ENCODE measurements at places on chromosomes 6 and 20. TPM values are rescaled to one million over a fixed set of nuclear protein-coding genes. Genes with fewer than 3 reads are reported as not detected.

DNA sequence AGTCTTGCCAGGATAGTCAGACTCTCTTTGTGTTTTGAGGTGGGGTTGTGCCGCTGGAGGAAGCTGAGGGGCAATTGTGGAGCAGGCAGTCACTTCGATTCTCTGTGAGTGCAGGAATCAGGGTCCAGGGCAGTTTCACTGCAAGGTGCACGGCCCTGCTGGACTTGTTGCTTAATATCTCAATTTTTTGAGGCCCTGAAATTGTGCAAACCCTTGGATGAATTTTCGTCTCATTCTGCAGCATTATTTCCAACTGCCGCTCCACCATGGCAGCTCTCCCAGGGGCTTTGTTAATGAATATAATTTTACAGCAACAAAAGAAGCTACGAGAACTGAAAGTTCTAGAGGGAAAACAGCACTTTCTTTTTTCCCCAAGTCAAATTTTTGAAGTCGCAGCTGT lies 531.9 kb downstream of the QKI start:
- H3K4me3 ChIP-seq, result no peak overlapping the region
- H3K4me1 ChIP-seq, result no peaks in the 10 kb centered on the region
- no peak overlapping the region for H3K27ac ChIP-seq
- H3K27me3 ChIP-seq, result peaks cover 13% of the 10 kb centered on the region
- no peaks in the 10 kb centered on the region for H3K36me3 ChIP-seq

GRCh38 chr6:13573669-13574110 lies 711 bp upstream of the SIRT5 start:
- H3K27ac ChIP-seq, result peak overlapping the region; percentile 71
- H3K4me3 ChIP-seq, result peak overlapping the region; percentile 79
- peaks cover 9% of the 10 kb centered on the region for H3K27me3 ChIP-seq
- H3K36me3 ChIP-seq, result peaks cover 2% of the 10 kb centered on the region
- peaks cover 19% of the 10 kb centered on the region for H3K4me1 ChIP-seq

- no peak overlapping the region for H3K27ac ChIP-seq
- H3K4me3 ChIP-seq, result no peak overlapping the region
- H3K4me1 ChIP-seq, result peaks cover 8% of the 10 kb centered on the region
- peak; percentile 27 for DNase-seq
These were observed 13.9 kb upstream of the ATG5 start for GRCh38 chr6:106339334-106340029.

- no peaks in the 10 kb centered on the region for H3K27me3 ChIP-seq
- H3K4me1 ChIP-seq, result peaks cover 85% of the 10 kb centered on the region
- peak overlapping the region; percentile 70 for H3K4me3 ChIP-seq
These were observed 83.5 kb downstream of the TRERF1 start for GRCh38 chr6:42368181-42368580.

DNA sequence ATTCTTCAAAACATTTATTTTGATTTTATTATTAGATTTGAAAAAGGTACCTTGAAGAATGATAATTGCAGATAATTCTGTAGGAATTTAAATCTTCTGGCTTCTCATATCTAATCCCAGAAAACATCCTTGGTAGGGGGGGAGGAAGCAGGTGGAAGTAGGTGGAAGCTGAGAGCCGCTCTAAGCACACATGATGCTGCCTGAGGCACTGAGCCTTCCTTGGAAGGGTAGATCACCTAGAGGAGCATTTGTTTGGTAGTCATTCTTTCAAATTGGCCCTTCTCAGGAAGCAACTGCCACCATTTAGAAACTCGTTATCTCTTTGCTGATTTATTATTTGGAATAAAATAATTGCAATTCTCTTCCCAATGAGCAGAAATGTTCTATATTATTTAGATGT lies 623.3 kb downstream of the CD109 start:
- no peak overlapping the region for H3K27ac ChIP-seq
- no peak overlapping the region for H3K4me3 ChIP-seq
- no peaks in the 10 kb centered on the region for H3K36me3 ChIP-seq
- no peaks in the 10 kb centered on the region for H3K4me1 ChIP-seq
- no peak for DNase-seq
- no peaks in the 10 kb centered on the region for H3K27me3 ChIP-seq

DNA sequence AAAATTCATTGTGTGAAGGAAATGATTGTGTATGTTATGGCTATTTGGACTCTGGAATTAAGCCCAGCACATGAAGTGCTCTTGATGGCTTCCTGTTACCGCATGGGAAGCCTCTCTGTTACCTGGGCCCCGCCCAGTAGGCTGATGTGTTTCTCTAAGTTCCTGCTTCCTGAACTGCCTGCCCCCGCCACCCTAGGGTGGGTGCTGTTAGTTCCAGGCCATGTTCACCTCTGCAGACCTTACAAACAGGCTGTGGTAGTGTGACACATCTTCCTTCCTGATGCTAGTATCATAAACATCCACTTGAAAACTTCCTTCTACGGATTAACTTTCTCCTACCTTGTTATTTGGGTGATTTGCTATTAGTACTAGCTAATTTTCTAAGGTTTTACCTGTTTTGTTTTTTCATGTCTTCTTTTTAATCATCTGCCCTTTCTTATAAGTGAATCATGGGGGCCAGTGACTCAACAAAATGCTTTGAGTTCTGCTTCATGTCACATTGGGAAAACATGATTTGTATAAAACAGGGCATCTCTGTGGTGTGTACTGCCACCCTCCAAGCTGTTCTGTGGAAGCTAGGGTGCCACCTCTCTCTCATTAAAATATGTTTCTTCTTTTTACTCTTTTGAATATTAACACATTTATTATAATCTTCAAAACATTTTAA lies 40.6 kb downstream of the SH3BGRL2 start:
- H3K4me1 ChIP-seq, result peaks cover 23% of the 10 kb centered on the region
- H3K36me3 ChIP-seq, result peaks cover 1% of the 10 kb centered on the region
- H3K27ac ChIP-seq, result peak overlapping the region; percentile 68
- H3K4me3 ChIP-seq, result no peak overlapping the region

- peaks cover 17% of the 10 kb centered on the region for H3K4me1 ChIP-seq
- H3K27ac ChIP-seq, result no peak overlapping the region
- DNase-seq, result peak; percentile 59
These were observed 4.1 kb upstream of the BNIP5 start for GRCh38 chr6:36340618-36341454.

- H3K27me3 ChIP-seq, result no peaks in the 10 kb centered on the region
- no peak overlapping the region for H3K4me3 ChIP-seq
These were observed 204.9 kb upstream of the NT5E start for GRCh38 chr6:85245004-85245403.

- no peak overlapping the region for H3K27ac ChIP-seq
- no peak for DNase-seq
- H3K4me3 ChIP-seq, result no peak overlapping the region
- no peaks in the 10 kb centered on the region for H3K36me3 ChIP-seq
- no peaks in the 10 kb centered on the region for H3K27me3 ChIP-seq
- H3K4me1 ChIP-seq, result no peaks in the 10 kb centered on the region
These were observed 580.3 kb upstream of the GJE1 start for GRCh38 chr6:141552463-141552862.

- DNase-seq, result no peak
- peaks cover 4% of the 10 kb centered on the region for H3K27me3 ChIP-seq
- no peaks in the 10 kb centered on the region for H3K36me3 ChIP-seq
- H3K27ac ChIP-seq, result no peak overlapping the region
- no peaks in the 10 kb centered on the region for H3K4me1 ChIP-seq
These were observed 8.1 kb upstream of the ARFGAP1 start for GRCh38 chr20:63264519-63264918.

DNA sequence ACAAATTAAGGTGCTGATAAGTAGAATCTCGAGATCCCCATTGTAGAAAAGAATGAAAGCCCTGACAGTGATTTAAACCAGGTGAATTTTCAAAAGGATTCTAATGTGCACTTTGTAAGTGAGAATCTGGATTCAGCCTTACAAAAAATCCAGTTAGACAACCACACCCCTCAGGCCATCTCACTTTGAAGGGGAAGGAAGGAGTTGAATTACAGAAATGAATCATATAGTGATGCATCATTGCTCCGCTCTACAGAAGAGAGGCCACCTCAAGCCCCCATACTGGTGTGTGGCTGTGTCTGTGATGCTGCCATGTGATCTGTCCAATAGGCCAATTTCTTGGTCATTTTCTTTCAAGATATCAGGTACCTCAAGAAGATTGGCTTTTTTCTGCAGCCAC lies 85.5 kb upstream of the NT5E start:
- H3K36me3 ChIP-seq, result no peaks in the 10 kb centered on the region
- peaks cover 5% of the 10 kb centered on the region for H3K27me3 ChIP-seq
- DNase-seq, result no peak
- H3K4me3 ChIP-seq, result no peak overlapping the region

DNA sequence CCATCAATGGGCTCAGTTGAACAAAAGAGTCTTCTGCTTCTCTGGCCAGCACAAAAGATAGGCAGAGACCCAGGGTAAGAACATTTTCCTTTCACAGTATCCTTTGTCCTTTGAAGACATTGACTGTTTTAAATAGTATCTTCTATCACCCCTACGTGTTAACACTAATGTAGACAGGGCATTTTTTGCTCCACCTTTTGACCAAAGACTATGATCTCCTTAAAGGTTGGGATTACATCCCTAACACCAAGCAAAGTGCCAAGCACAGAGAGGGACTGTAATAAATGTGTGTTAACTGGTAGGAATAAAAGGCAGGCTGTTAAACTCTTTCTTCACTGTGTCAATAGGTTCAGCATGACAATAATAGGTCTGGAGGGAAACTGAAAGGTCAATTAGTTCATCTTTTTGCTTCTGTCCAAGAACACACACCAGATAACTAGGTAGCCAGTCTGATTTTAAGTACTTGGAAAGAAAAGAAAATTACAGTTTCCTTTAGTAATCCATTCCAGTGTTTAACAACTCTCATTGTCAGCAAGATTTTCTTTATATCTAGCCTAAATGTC lies 63.6 kb upstream of the NOX3 start:
- H3K27ac ChIP-seq, result no peak overlapping the region
- no peak overlapping the region for H3K4me3 ChIP-seq
- H3K4me1 ChIP-seq, result peaks cover 7% of the 10 kb centered on the region
- H3K27me3 ChIP-seq, result no peaks in the 10 kb centered on the region
- H3K36me3 ChIP-seq, result peaks cover 3% of the 10 kb centered on the region
- no peak for DNase-seq

DNA sequence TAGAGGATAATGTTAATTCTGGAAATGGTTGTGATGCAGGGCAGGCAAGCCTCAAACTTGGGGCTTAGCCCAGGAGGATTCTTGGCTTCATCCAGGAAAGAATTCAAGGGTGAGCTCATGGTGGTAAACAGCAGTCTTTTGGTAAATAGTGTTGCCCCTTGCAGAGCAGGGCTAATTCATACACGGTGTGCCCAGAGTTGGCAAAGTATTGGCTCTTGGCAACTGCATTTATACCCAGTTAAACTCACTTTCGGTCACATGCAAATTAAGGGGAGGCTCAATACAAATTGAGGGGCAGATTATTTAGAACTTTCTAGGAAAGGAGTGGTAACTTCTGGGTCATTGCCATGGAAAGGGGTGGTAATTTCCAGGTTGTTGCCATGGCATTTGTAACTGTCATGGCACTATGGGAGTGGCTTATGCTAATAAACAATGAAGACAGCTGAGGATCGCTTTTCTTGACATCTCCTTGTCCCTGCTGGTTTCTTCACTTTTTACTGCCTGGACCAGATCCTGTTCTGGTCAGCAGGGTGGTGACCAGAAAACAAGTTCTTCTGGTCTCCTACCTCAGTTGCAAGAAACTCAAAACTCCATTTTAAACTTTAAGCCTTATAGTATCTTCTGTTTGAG lies 3.9 kb upstream of the OTOR start:
- peaks cover 9% of the 10 kb centered on the region for H3K27me3 ChIP-seq
- no peak overlapping the region for H3K27ac ChIP-seq
- no peaks in the 10 kb centered on the region for H3K4me1 ChIP-seq
- DNase-seq, result no peak

DNA sequence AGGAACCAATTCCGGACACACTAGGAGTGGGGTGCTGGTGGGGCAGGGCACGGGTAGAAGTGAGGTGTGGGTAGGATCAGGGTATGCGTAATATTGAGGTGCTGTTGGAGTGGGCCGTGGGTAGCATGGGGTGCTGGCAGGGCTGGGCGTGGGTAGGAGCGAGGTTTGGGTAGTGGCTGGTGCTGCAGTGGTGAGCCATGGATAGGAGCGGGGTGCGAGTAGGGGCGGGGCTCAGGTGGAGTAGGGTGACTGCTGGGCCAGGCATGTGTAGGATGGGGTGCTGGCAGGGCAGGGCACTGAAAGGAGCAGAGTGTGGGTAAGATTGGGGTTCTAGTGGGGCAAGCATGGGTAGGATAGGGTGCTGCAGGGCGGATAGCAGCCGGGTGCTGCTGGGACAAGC lies 114.2 kb upstream of the DUSP22 start:
- H3K36me3 ChIP-seq, result no peaks in the 10 kb centered on the region
- no peak for DNase-seq
- H3K4me1 ChIP-seq, result peaks cover 17% of the 10 kb centered on the region

- H3K4me1 ChIP-seq, result peaks cover 7% of the 10 kb centered on the region
- H3K4me3 ChIP-seq, result no peak overlapping the region
- no peak overlapping the region for H3K27ac ChIP-seq
- DNase-seq, result no peak
- peaks cover 11% of the 10 kb centered on the region for H3K27me3 ChIP-seq
These were observed 138.5 kb downstream of the RCAN2 start for GRCh38 chr6:46352541-46353268.

GRCh38 chr20:43909720-43910119 lies 4.9 kb upstream of the TOX2 start:
- no peak for DNase-seq
- peaks cover 11% of the 10 kb centered on the region for H3K27me3 ChIP-seq
- peaks cover 10% of the 10 kb centered on the region for H3K4me1 ChIP-seq
- H3K36me3 ChIP-seq, result peaks cover 1% of the 10 kb centered on the region
- no peak overlapping the region for H3K27ac ChIP-seq

DNA sequence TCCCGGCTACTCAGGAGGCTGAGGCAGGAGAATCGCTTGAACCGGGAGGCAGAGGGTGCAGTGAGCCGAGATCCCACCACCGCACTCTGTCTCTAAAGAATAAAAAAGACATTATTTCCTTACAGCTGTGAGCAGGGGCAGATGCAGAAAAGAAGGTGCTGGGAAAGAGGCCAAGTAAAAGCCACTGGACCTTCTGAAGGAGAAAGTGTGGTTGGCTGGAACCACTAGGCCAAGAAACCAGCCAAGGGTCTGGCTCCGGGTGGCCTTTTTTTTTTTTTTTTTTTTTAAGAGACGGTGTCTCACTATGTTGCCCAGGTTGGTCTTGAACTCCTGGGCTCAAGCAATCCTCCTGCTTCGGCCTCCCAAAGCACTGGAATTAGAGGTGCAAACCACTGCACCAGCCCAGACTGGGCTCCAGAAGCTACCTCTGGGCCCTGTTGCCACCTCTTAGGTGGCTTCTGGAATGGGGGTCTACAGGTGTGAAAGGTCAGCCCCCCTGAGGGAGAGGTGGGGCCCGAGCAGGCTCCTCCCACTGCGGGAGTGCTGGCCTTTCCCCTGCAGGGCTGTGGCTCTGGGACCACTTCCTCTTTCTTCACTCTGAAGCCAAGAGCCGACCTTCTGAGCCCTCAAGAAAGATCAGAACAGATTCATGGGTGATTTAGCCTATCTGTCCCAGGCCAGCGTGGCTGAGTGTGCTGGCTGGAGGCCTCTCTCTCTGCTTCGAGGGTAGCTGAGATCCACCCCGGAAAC lies at the start of gene FGD2:
FGD2 (plus strand) TSS at position 595 of the 750 bp plus-strand sequence. CDS start 163 bp downstream, outside the sequence.
- peaks cover 14% of the 10 kb centered on the region for H3K4me1 ChIP-seq
- no peaks in the 10 kb centered on the region for H3K36me3 ChIP-seq
- peak within 1 kb of the TSS; percentile 32 for H3K27ac ChIP-seq
- H3K27me3 ChIP-seq, result no peaks in the 10 kb centered on the region
- H3K4me3 ChIP-seq, result no peak within 1 kb of the TSS

Gene CGAS
- 47.6 TPM for total RNA-seq

Gene RAET1G
- 0.18 TPM for total RNA-seq

Gene RIMS1
- total RNA-seq, result not detected

Gene PDYN
- total RNA-seq, result not detected

All from activated T-helper 1 cell treated with anti-CD3 and anti-CD28 coated beads, Interleukin-12 subunit alpha, Interleukin-12 subunit beta, Interleukin-2, Interleukin-4 antibody, amounts not matched to agents 30 ng/mL and 10 ng/mL and 1 ng/mL, durations not matched to agents 14 hours and 24 hours and 36 hours (primary cell).